Kidney epithelial cell (primary cell): ENCODE measurements at places on chromosomes 3 and 15. TPM values are rescaled to one million over a fixed set of nuclear protein-coding genes. Genes with fewer than 3 reads are reported as not detected.

- DNase-seq, result no peak
Measured at GRCh38 chr15:97078591-97078990, 748.1 kb downstream of the NR2F2 start.

DNA sequence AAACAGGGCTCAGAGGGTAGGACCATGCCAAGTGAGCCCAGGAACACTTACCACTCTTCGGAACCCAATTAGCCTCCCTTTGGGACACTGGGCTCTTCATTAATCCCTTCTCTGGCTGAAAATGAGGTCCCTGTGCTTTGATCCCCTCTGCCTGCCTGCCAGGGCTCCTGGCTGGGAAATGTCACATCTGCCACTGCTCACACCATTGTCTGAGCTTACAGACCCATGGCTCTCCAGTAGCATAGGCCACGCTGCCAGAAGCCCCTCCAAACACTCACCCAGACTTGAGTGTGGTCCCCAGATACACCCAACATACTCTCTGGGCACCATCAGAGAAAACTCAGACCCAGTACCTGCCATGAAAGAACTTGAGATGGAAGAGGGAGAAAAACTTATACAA, 287.3 kb downstream of the XXYLT1 start:
- no peak for DNase-seq

The PLCH1 gene
- total RNA-seq, result 2.9 and 3.3 TPM in 2 replicates

GRCh38 chr15:74724570-74725224, 631 bp downstream of the CYP1A1 start:
- DNase-seq, result no peak

DNA sequence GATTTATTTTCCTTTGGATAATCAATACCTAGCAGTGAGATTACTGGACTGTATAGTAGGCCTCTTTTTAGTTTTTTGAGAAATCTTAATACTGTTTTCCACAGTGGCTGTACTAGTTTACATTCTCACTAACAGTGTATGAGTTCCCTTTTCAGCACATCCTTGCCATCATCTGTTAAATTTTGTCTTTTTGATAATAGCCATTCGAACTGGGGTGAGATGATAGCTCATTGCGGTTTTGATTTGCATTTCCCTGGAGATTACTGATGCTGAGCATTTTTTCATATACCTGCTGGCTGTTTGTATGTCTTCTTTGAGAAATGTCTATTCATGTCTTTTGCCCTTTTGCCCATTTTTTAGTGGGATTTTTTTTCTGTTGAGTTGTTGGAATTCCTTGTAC, 210.8 kb downstream of the CGGBP1 start:
- DNase-seq, result no peak

The GRAMD1C gene
- 2.0 and 4.1 TPM in 2 replicates for total RNA-seq

The HEMK1 gene
- 15.3 and 15.6 TPM in 2 replicates for total RNA-seq

The PDZRN3 gene
- 0.96 and 4.1 TPM in 2 replicates for total RNA-seq

- DNase-seq, result no peak
Measured at GRCh38 chr3:128394033-128394432, 72.7 kb downstream of the DNAJB8 start.

GRCh38 chr3:149384911-149385321, 7.5 kb upstream of the TM4SF1 start:
- peak; percentile 86 for DNase-seq

- peak; percentile 88 for DNase-seq
Measured at GRCh38 chr15:59611276-59612260, at the start of gene GCNT3. GCNT3 (plus strand) TSS chr15:59611783; CDS start chr15:59618239, 6,456 bp downstream.

DNA sequence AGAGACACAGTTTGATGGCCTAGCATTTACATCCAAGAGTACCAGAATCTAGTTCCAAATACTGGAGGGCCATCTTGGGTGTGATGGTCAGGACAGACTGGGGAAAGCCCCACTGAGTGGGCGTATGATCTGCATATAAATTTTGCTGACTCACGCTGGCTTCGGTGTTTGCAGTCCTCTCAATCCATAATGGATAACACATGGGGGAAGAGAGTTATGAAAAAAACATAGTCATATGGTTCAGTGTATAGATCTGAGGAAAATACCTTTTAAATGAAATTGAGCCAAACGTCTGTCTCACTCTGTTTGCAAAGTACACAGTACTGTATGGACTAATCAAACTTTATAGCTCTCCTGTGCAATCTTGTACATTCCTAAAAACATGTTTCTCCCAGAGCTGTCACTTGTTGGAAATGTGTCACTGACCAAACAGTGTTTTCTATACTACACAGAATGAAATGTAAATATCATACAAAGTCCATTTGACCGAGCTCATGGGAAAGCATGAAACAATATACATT, 125.3 kb upstream of the THBS1 start:
- no peak for DNase-seq

GRCh38 chr3:129576514-129577352, 29.7 kb downstream of the PLXND1 start:
- no peak for DNase-seq

DNA sequence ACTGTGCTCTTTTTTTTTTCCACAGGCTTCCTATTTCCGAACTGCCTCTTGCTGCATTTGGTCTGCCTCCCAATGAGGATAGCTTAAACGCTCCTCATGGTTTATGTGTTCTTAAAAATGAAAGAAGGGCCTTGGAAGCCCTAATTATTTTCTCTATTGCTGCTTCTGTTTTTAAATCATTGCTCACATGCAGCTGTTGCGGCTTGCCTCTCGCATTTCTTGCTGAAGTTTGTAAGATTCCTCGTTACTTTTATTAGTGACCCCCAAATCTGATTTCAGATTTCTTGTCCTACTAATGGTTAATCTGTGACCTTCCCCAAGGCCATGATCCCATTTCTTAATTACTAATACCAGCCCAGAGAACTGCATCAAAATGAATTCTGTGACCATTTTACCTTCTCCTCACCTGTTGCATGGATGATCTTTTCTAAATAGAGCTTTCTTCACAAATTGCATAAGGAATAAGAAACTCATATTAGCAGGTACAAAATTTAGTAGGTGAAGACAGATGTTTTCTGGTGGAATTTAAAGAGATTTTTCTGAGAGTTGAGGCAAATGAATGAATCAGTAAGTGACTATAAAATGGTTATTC, 1.8 kb downstream of the UBE2E1 start:
- no peak for DNase-seq
